ENCODE measurements at places on chromosomes 6 and 20.

DNA sequence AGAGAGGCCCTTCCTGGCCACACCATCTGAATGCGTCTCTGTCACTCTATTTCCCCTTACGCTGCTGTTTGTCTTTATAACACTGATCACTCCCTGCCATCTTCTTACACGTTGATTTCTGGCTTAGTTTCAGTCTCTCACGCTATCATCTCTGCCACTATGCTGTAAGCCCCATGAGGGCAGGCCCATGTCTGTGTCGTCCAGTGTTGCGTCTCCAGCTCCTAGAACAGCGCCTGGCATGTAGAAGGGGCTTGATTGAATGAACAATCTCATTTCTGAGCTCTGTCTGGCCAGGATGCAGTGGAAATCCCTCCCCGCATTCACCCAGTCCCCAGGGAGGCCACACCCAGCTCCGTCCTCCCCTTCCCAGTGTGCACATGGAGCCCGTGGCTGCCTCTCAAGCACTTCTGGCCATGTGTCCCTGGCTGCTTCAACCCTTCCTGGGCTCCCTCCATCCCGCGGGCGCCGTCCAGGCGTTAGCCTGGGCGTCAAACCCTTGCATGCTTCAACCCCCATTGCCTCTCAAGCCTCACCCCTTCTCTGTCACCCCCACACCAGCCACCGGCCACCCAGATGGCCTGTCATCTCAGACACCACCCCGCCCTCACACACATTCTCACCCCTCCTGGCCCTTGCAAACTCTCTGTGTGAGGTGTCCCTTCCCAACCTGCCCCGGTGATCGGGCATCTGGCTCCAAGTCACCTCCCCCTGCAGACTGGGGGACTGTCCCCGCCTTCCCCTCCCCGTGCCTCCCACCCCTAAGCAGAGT lies 71.1 kb downstream of the SRC start:
- DNase-seq = no peak

GRCh38 chr20:57769756-57770155 lies 59.9 kb upstream of the PMEPA1 start:
- DNase-seq = no peak

DNA sequence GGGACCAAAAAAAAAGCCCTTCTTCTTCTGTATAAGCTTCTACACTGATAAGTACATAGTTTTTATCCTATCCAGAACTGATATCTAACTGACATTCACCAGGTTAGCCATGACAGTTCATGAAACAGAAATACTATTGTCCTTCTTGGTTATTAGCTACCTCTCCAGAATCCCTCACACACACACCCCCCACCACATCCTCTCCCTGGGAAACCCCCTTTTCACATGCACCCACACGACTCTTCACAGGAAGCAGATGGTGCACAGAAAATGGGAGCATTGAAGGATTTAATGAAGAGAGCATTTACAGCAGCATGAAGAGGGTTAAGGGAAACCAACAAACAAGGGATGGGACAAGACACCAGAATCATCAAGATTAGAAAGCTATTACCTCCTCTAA lies 88.9 kb downstream of the FHL5 start:
- no peak for DNase-seq

DNA sequence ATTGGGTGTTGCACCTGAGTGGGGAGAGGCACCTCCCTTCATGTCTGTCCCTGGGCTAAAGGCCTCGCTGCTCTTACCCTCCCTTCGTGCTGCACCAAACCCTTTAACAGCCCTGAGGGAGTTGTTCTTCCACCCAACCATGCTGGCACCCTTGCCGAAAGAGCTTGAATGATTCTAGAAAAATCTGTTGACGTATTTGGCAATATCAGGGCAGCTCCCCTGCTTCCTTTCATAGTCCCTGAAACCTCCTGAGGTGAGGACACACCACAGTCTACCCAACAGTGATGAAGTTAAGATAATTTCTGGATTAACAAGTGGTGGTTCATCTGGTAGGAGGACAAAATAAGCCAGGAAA lies 15.3 kb downstream of the CD83 start:
- no peak for DNase-seq

GRCh38 chr6:109693111-109693510 lies 2.0 kb downstream of the FIG4 start:
- no peak for DNase-seq

DNA sequence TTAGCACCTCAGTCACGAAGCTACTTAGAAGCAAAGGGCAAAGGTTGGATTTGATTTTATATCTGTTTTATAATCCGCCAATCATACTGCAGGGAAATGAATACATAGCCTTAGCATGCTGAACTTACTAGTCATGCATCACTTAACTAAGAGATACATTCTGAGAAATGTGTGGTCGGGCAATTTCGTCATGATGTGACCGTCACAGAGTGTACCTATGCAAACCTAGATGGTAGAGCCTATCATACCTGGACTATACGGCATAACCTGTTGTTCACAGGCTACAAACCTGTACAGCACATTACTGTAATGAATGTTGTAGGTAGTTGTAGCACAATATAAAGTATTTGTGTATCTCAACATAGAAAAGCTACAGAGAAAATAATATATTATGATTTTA lies 345.2 kb upstream of the RGS17 start:
- no peak for DNase-seq

DNA sequence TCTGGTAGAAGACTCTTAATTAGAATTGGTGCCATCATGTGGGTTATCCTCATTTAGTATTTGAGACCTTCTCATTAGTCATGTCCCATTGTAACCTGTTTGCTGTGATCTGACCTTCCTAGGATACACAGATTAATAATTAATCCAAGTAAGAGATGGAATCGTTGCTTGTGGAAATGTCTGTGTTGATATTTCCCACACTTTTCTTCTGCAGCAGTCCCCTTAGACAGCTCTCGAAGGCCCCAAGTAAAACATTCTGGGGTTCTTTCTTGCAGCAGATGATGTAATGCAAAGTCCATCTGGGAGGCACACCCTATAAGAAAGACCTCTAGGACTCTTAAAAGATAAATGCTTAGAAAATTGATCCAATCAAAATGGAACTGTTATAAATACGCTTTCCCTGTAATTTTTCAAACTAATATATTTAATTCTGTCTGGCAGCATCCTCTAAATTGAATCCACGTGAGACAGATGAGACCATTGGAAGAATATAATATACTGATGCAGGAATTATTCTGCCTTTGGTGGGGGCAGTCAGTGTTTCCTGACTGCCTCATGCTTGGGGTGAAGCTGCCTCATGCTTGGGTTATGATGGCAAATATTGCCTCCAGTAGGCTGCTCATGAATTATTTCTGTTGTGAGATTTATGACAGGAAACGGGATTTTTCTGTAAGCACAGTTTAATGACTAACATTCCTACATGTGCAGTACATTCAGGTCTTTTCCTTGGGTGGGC lies 54.5 kb upstream of the ARMC2 start:
- DNase-seq = no peak

DNA sequence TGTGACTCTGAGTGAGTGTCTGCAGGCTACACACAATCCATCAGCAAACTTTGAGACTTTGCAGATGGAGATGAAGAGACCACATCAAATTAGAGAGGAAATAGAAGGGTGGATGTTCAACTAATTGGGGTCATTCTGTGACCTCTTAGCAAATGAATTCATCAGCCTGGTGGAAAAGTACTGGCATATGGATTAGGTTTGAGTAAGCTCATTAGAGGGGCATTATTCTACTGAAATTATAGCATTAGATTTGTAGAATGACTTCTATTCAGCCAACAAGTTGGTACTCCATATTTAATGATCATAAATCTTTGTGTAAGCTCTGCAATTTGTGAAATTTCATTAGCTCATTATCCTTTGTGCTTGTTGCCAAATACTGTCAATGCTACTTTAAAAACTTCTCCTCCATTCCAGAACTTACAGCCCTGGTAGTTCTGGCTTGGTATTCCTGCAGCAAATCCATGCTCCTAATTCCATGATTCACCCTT lies 63.8 kb downstream of the ADTRP start:
- DNase-seq = no peak

GRCh38 chr6:17768388-17768787 lies 61.7 kb upstream of the NUP153 start:
- DNase-seq = no peak

DNA sequence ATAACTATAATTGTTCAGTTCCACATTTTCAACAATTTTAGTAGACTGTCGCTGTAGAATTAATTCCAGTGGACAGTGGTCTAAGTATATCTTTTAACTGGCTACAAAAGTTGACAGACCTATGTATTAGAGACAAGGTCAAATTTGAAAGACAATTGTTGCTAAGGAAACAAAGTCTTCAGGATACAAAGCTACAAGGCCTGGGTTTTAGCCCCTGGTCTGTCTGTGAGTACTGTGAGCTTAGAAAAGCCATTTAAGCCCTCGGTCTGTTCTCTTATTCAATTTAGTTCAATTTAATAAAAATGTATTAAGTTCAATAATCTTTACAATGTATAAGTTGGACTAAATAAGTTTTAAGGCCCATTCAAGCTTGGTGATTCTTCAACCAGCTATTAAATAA lies 352.5 kb downstream of the HDGFL1 start:
- DNase-seq = no peak

DNA sequence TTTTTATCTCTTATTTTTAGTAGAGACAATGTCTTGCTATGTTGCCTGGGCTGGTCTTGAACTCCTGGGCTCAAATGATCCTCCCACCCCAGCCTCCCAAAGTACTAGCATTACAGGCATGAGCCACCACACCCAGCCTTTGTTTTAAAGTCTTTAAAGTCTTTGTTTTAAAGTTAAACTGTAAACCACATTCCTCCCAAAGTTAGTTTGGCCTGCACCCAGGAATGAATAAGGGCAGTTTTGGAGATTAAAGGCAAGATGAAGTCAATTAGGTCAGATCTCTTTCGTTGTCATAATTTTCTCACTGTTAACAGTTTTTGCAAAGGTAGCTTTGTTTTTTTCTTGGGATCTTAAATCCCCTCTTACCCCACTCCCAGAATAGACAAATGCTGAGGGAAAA lies 63.8 kb downstream of the UBR2 start:
- DNase-seq = no peak

DNA sequence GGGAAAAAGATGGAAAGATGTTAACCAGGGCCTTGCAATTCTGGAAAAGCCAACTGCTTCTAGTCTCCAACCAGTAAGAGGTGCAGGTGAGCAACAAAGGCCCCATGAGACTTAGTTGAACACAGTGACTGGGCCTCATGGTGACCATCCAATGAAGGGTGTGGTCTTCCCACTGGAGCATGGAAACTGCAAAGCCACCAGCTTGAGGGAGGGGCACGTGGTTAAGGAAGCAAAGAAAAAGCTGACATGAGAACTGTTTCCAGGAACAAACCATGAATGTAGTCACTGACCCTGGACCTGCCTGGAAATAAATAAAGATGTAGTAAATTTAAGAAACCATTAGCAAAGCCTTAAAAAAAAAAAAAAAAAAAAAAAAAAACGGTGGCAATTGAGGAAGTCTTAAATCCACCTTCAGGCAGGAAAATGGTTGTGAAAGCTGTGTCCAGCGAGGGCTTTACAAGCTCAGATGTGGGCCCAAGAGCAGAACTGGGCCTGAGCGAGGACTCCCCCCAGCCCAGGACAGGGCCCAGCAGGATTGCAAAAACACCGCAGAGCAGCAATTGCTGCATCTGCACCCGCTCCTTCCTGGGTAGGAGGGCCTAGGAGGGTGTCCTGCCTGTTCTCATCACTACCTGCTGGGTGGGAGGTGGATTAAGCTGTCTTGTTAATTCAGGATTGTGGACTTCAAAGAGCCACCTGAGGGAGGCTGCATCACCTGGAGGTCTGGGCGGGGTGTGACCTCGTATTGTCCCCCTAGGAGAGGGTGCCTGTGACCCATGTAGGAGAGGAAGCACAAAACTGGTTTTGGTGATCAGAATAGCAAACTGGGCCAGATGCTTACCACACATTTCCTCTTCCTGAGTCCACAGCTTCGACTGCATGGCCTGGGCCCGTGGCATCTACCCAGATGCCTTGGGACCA lies 10.3 kb downstream of the GFRA4 start:
- no peak for DNase-seq

- DNase-seq = no peak
These were observed 754.1 kb upstream of the FLRT3 start for GRCh38 chr20:15091421-15092037.

DNA sequence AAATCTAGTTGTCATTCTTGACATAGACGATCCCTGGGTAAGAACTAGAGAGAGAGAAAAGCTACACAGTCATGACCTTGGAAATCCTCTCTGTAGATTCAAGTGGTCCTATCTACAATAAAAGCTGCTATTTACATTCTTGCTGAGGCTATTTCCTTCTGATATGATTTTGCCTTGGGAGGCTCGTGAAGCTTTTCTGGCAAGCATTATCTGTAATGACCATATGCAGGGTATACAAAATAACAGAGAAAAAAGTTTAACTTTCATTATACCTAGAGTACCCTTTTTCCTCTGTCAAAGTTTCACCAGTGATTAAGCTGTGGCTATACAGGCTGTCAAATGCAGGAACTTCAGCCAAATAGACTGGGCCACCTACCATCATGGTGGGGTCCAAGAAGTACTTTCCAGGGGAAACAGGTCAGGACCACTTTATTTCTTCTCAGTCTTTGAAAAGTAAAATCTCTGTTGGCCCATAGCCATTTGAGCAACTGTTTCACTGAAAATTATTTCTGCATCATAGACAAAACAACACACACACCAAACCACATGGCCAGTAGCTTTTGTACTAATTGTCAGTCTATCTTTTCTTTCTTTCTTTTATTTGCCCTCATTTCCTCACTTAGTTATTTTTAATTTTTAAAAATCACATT lies 677.0 kb upstream of the ID4 start:
- no peak for DNase-seq

- no peak for DNase-seq
These were observed 64.8 kb downstream of the IBTK start for GRCh38 chr6:82182756-82183155.

- no peak for DNase-seq
These were observed 173.8 kb downstream of the PTPRK start for GRCh38 chr6:128346569-128346968.

DNA sequence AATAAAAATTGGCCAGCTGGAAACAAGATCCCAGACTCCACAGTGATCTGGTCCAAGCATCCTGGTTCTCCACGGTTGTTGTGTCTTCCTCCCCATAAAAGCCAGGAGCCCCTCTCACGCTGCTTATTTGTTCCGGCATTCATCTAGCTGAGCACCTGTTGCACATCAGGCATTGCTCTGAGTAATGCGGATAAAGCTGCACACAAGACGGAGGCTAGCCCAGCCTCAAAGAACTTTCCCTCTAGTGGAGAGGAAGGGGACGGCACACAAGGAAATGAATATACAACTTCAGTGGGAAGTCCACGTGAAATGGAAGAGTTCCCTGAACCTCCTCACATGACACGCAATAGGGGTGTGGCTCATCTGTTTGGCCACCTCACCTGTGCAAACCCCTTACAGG lies 30.3 kb upstream of the NXT1 start:
- DNase-seq = no peak

DNA sequence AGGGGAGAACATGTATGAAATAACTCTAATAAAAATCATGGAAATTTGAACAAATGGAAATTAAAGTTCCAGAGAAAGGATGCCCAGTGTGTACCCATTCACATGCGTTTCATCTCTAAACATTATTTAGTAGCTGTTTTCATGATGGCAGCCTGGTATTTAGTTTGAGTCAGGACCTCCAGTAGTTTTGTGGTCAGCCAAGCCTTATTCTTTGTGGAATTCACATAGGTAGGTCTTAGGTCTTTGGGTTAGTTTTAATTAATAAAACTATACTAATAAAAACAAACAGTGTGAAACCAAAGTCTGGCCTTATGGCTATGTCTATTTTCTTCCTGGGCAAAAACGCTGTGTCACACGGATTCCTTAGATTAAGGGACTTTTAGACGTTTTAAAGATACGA lies 137.8 kb downstream of the FOXC1 start:
- no peak for DNase-seq

- DNase-seq = peak; percentile 93
These were observed at the start of gene SLC35A1 for GRCh38 chr6:87472525-87473418. SLC35A1 (plus strand) TSS chr6:87472974; CDS start chr6:87473004, 30 bp downstream.
